A549 treated with Hydrocortisone at 1 μM for 4 hours (cell line): ENCODE measurements at places on chromosomes 1 and 21. TPM values are rescaled to one million over a fixed set of nuclear protein-coding genes. Genes with fewer than 3 reads are reported as not detected.

The ZMYM4 gene
- 8.2 to 15.5 TPM (median 11.0 TPM) in 5 replicates for total RNA-seq

The GDAP2 gene
- 7.6 to 9.2 TPM (median 8.3 TPM) in 5 replicates for total RNA-seq

The FABP3 gene
- not detected in 5 replicates for total RNA-seq

The F5 gene
- 0.06 to 0.23 TPM (median 0.14 TPM) in 5 replicates for total RNA-seq

The LCE1F gene
- not detected in 5 replicates for total RNA-seq

The GJA9 gene
- total RNA-seq: 0.07 TPM in 1 of 5 replicates, not detected in the others

The F13B gene
- 0.05 to 0.08 TPM (median 0.07 TPM) in 5 replicates for total RNA-seq
